Left cardiac atrium (tissue), 4 donors: ENCODE measurements at places on chromosomes 1 and 21.

GRCh38 chr1:57384901-57385300 lies 39.0 kb downstream of the DAB1 start:
- no peak for DNase-seq

DNA sequence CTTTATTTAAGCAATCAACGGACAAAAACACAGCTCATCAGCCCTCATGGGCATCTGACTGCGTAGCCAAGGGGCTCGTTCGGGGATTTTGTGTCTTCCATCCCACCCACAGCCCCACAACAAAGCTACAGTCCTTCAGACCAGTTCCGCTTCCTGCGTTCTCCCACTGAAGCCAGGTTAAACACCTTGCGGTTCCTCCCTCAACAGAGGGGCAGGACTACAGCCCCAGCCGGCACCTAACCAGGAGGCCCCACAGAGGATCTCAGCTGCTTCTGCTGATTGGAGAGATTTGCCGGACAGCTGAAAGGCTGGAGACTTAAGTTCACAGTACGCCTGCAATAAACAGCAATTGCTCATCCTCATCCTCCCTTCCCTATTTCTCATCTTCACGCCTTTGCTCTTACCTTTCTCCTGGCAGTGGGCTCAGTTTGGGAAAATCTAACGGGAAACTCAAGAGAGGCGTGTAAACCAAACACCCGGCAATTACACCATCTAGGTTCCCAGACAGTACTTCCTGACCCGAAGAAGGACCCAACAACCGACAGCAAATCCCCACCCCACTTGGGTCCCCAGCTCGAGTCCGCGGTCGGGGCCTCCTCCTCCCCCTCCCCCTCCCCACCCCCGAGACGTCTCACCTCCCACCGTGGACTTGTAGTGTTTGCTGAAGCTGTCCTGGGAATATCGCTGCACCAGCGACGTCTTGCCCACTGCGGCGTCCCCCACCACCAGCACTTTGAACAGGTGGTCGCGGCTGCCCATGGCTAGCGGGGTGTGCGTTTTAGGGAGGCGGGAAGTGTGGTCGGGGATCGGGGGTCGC lies 876 bp downstream of the RAB29 start:
- no peak for DNase-seq

GRCh38 chr1:243363832-243364231 lies 108.0 kb downstream of the SDCCAG8 start:
- no peak for DNase-seq

GRCh38 chr1:4571263-4571662 lies 83.1 kb upstream of the AJAP1 start:
- DNase-seq: no peak
